ENCODE measurements at places on chromosomes 5 and 9.
A peak's percentile ranks its signal among the peaks of the same experiment; 100 is the strongest.

- no peaks in the 10 kb centered on the region for H3K36me3 ChIP-seq
- DNase-seq, result no peak
- no peaks in the 10 kb centered on the region for H3K27me3 ChIP-seq
- no peak overlapping the region for H3K4me3 ChIP-seq
Observed at GRCh38 chr9:17481565-17481964, 97.3 kb upstream of the SH3GL2 start.

DNA sequence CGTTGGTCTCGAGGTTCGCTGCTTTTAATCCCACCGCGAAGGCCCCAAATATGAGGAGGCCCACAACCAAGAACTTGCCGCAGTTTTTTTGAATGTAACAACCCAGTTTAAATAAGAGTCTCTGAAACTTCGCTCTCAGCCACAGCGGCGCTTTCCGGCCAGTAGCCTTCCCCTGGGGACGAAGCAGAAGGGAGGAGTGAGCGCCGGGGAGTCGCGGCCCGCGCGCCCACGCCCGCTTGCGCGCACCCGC is 10.4 kb downstream of the PTCH1 start:
- H3K27me3 ChIP-seq, result no peaks in the 10 kb centered on the region
- H3K4me1 ChIP-seq, result peaks cover 14% of the 10 kb centered on the region
- peak overlapping the region; percentile 96 for H3K4me3 ChIP-seq
- H3K27ac ChIP-seq, result no peak overlapping the region
- no peaks in the 10 kb centered on the region for H3K36me3 ChIP-seq

DNA sequence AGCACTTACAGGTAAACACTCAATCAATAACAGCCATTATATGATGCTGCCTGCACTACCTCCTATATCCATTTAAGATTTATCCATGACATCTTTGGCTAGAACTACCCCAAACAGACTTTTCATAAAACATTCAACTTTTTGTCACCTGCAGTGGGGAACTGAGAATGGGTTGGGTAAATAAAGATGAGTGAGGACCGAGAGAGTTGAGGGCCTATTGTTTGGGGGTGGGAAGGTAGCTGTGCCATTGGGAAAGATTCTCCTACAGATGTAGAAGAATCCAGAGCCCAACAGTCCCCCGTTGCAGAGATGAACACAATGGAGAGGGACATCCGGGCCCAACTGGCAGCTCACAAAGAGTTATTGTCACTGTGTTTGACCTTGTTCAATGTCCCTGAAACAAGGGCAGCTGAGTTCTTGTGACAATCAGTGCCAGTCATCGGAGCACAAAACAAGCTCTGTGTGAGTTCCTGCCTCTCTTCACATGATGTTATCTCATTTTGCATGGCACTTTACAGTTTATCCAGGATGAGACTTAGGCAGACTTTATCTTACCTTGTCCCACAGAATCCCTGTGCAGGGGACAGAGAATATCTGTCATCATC is 11.5 kb upstream of the SLC31A2 start:
- H3K4me1 ChIP-seq, result no peaks in the 10 kb centered on the region
- H3K4me3 ChIP-seq, result no peak overlapping the region
- H3K36me3 ChIP-seq, result no peaks in the 10 kb centered on the region
- H3K27me3 ChIP-seq, result 0 out of 2 replicates have a peak, but pooled peaks cover 3% of the 10 kb centered on the region
- no peak for DNase-seq

GRCh38 chr9:79604921-79605562 is 33.3 kb downstream of the TLE4 start:
- DNase-seq, result no peak
- H3K4me1 ChIP-seq, result no peaks in the 10 kb centered on the region
- no peak overlapping the region for H3K4me3 ChIP-seq
- H3K27me3 ChIP-seq, result no peaks in the 10 kb centered on the region
- H3K27ac ChIP-seq, result no peak overlapping the region
- no peaks in the 10 kb centered on the region for H3K36me3 ChIP-seq

- H3K4me1 ChIP-seq, result no peaks in the 10 kb centered on the region
- no peaks in the 10 kb centered on the region for H3K36me3 ChIP-seq
- no peak overlapping the region for H3K4me3 ChIP-seq
Observed at GRCh38 chr5:135150767-135151166, 116.7 kb upstream of the PITX1 start.

GRCh38 chr5:994821-995220 is 13.8 kb upstream of the NKD2 start:
- peaks cover 28% of the 10 kb centered on the region for H3K27me3 ChIP-seq
- no peak for DNase-seq
- no peaks in the 10 kb centered on the region for H3K36me3 ChIP-seq

DNA sequence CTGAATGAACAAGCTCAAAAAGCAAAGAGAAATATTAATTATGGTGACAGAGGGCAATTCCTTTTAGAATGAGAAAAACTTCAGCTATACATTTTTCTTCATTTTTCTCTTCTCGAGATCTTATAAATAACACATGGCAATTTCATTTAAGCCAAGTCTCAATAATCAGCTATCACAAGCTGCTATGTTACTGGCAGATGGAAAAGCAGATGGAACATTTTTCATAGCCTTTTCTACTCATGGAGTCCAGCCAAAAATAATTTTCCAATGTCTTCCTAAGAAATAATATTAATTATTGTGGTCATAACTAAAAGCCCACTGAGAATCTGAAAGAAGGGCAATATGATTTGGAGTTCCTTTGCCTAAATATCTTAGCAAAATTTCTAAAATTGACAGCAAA is 35.6 kb downstream of the SKIC3 start:
- H3K4me3 ChIP-seq, result no peak overlapping the region
- DNase-seq, result no peak
- peaks cover 18% of the 10 kb centered on the region for H3K36me3 ChIP-seq
- H3K27ac ChIP-seq, result no peak overlapping the region
- no peaks in the 10 kb centered on the region for H3K4me1 ChIP-seq

Data from PC-3 (cell line).